ENCODE measurements at places on chromosomes 2 and 18.

DNA sequence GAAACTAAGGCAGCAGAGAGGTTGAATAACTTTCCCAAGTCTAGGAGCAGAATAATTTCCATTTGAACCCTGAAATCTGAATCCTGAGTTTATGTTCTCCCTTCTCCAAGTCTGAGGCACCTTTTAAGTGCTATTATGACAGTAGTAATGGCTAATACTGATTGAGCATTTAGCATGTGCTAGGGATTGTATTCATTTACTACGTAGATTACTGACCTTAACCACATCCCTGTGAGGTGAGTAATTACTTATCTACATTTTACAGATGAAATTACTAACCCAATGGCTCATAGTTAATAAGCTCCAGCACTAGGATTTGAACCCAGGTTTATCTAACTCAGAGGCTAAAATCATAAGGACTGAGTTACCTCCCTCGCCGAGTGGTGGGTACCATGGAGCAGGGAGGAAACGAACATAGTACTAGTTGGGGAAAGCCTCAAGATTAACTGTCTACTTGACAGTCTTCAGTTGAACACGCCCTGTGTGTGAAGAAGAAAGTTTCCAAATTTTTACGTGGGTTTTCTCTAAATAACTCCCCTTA lies 93.0 kb downstream of the MAPRE2 start:
- DNase-seq: no peak

GRCh38 chr2:175234153-175234552 lies 52.6 kb upstream of the ATP5MC3 start:
- DNase-seq: no peak

GRCh38 chr2:108810993-108811957 lies 24.7 kb downstream of the CCDC138 start:
- DNase-seq: no peak

GRCh38 chr2:941871-942270 lies 8.8 kb upstream of the SNTG2 start:
- no peak for DNase-seq

DNA sequence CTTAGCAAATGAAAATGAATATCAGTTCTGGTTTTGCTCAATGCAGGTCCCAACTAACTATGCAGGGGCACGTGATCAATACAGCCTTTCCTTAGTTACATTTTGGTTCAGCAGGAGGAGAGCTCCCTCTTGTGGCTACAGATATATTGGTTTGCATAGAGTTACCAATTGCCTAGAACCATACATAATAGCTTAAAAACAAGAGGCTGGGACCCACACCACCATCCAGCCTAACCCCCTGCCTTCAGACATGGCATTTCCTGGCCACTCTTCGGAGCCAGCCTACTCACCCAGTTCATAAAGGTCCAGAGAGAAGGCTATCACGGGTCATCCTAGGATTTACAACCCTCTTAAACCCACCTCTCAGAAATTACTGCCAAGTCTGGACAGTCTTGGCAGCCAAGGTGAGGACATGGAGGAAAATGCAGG lies 10.5 kb downstream of the CCDC93 start:
- DNase-seq: peak; percentile 5

- DNase-seq: no peak
Observed at GRCh38 chr2:132581991-132582738, 87.8 kb downstream of the LYPD1 start.

DNA sequence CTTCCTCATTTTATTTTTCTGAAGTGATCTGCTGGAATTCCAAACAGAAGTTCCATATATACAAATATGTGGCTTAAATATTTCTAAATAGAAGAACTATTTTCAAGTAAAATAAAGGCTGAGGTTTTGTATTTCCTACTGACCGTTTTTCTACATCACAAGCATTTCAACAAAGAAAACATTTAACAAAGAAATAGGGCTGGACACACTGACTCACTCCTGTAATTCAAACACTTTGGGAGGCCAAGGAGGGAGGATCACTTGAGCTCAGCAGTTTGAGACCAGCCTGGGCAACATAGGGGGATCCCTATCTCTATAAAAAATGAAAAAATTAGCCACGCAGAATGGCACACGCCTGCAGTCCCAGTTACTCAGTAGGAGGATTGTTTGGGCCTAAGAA lies 44.6 kb downstream of the TANK start:
- no peak for DNase-seq

DNA sequence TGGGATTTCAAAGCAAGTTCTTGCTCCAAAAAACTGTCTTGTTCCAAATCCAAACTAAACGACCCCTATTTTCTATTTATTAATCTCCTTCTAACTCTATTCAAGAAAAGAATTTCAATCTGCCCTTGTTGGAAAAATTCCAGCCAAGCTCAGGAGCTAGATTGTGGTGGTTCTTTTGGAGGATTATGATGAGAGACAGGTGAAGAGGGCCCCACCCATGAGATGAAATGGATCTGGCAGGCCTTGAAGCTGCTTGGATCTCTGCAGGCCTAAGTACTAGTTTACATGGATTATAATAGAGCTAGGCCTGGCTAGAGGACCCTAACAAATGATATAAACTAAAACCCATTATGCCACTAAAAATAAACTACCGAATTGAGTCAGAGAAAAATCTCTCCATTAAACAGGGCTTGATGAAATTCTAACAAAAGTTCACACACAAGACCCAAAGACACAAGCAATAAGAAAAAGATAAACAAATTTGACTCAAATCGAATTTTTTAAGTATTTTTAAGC lies 101.6 kb downstream of the GFPT1 start:
- no peak for DNase-seq

GRCh38 chr2:236862526-236862925 lies 223.2 kb upstream of the COPS8 start:
- no peak for DNase-seq

DNA sequence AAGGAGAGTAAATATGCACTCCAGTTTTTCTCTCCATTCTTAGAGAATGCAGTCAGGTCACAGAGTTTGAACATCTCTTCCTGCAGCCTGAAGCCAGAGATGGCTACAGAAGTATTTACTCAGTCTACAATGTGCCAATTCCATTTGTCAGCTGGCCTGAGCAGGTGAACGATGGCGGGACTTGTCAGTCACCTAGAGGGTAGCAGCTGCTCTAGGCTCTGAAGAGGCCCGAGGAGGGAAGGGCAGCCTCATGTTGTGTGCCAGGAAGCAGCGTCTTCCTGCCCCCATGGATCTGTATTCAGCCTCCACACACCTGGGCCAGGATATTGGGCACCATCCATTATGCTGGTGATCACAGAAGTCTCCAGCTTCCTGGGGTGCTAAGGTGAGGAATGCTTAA lies 316.7 kb upstream of the CHAC2 start:
- DNase-seq: no peak

DNA sequence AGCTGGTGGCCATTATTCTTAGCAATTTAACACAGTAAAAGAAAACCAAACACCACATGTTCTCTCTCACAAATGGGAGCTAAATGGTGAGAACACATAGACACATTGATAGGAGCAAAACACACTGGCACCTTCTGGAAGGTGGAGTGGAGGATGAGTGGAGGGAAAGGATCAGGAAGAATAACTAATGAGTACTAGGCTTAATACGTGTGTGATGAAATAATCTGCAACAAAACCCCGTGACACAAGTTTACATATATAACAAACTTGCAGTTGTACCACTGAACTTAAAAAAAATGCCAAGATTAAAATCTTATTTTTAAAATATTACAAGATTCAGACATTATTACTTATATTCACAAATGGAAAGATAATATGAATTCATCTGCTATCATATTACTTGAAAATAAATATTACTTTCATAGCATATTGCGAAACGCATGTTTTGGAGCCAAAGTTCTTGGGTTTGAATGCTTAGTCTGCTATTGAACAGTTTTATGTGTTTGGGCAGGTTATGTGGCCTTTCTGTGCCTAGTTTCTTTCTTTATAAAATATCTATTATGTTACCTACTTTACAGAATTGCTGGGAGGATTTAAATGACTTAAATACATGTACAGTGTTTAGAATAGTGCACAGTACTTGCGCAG lies 20.5 kb downstream of the ANKRD62 start:
- no peak for DNase-seq

GRCh38 chr18:46402396-46402795 lies 254.6 kb downstream of the LOXHD1 start:
- no peak for DNase-seq

DNA sequence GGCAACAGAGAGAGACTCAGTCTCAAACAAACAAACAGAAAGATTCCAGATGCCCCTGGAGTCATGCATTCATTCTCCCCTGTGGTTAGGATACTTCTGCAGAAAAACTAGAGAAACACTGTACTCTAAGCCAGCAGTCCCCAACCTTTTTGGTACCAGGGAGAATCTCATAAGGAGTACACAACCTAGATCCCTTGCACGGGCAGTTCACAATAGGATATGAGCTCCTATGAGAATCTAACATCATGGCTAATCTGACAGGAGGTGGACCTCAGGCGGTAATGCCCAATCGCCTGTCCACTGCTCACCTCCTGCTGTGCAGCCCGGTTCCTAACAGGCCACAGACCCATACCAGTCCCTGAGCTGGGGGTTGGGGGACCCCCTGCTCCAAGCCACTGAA lies 18.3 kb downstream of the PSME4 start:
- DNase-seq: no peak

GRCh38 chr2:25336383-25336841 lies 5.3 kb downstream of the DNMT3A start:
- DNase-seq: no peak

- no peak for DNase-seq
Observed at GRCh38 chr2:196520605-196521004, 118.9 kb upstream of the CCDC150 start.

GRCh38 chr2:172921532-172922236 lies 154.0 kb upstream of the MAP3K20 start:
- DNase-seq: no peak

DNA sequence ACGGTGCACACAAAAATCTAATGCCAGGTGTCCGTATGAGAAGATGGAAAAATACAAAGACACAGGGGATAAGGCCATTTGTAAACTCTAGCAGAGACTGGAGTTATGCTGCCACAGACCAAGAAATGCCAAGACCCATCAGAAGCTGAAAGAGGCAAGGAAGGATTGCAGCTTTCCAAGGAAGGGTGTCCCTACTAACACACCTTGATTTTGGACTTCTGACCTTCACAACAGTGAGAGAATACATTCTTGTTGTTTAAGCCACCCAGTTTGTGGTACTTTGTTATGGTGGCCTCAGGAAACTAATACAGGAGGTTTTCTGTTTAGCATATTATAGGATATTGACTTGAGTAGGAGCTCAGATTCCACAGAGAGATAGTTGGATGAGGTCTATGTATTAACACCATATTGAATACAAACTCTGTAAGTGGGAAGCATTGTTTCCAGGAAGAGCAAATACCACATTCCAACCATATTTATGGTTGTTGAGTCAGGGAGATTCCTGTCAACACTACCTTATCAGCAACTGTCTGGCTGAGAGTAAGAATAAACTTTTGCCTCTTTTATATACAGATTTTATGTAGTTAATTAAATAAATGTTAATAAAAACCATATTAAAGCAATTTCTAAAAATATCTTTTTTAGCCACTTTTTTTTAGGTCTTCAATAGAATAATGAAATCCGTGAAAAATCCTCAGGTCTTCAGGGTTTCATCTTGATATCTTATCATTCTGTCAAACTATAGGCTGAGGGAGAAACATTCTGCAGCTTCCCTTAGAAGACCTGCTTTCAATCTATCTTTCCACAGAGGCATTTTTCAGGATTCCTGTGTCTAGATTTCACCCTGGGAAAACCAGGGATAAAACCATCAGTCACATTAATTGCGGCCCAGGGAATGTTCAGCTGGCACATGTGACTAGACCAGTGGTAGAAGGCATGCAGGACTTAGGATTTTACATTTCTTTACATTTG lies 35.4 kb upstream of the HNMT start:
- DNase-seq: no peak

DNA sequence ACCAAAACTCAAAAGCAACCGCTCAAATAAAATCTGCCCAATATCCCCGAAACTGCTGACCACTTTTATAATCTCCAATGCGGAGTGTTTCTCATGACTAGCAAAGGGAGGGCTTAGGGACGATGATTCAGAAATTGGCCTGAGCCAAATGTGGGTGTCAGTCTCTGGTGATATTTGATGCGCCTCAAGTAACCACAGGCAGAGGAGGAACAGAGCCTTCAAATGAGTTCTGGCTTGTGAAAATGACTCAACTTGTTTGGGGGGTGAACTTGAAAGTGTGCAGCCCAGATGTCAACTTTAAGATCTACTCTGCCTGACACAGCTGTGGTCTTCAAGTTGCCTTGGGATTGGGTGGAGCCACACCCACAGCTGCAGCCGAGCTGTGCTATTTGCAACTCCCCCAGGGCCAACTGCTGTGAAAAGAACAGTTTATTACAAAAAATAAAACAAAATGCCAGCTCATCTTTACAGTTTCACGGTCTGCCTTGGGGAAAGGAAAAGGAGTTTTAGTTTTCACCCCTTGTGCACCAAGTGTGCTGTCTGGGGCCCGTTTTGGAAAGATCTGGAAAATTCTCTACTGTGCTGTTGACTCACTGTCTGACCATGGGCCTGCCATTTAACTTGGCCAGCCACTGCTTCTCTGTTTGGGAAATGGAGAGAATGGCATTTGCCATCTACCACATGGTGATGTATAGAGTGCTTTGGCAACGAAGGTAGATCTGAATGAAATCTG lies 222.1 kb downstream of the MTX2 start:
- DNase-seq: no peak
